ENCODE measurements at places on chromosomes 13 and 19.

DNA sequence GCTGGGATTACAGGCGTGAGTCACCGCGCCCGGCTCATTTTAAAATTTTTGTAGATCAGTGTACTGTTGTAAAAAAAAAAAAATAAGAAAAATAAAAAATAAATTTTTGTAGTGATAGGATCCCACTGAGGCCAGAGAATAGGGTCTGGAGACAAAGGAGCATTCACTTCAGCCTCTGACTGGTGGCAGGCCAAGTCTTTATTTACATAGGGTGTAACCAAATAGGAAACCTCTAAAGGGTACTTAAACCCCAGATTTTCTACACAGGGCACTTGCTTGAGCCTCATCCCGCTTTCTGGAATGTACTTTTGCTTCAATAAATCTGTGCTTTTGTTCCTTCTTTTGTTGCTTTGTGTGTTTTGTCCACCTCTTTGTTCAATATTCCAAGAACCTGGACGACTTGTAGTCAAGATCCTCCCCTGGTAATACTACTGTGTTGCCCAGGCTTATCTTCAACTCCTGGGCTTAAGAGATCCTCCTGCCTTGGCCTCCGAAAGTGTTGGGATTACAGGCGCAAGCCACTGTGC, 2.1 kb upstream of the PDCD2L start:
- no peak for DNase-seq

- no peak for DNase-seq
These were observed 27.0 kb upstream of the OLFM4 start for GRCh38 chr13:53001444-53002225.

GRCh38 chr13:79646880-79647279, 165.9 kb downstream of the NDFIP2 start:
- no peak for DNase-seq

- no peak for DNase-seq
These were observed 93.0 kb downstream of the ZAR1L start for GRCh38 chr13:32222046-32222676.

DNA sequence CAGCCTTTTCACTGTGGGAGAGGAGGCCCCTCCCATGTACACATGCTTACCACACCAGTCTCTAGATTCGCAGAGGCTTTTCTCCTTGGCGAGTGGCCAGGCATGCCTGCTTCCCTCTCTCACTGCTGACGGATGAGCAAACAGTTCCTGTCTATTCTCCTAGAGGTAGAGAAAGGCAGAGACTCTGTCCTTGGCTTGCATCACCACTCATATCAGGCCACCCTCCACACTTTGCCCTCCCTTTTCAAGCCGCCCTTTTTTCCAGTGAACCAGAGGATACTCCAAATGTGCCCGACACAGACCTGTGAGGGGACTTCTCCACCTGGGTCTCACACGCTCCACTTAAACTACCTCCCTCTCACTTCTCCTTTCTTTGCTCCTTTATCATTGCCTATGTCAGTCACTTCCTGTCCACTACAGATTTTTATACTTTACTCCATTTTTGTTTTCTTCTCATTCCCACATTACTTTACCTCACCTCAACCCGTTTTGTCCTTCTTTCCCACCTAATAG, 284.6 kb downstream of the DNAJC15 start:
- no peak for DNase-seq

- DNase-seq, result no peak
These were observed 38.6 kb upstream of the TEX29 start for GRCh38 chr13:111281751-111282311.

- no peak for DNase-seq
These were observed 32.9 kb downstream of the NAXD start for GRCh38 chr13:110648146-110648819.

- DNase-seq, result no peak
These were observed 34.5 kb upstream of the ATP1A3 start for GRCh38 chr19:42028304-42029216.

DNA sequence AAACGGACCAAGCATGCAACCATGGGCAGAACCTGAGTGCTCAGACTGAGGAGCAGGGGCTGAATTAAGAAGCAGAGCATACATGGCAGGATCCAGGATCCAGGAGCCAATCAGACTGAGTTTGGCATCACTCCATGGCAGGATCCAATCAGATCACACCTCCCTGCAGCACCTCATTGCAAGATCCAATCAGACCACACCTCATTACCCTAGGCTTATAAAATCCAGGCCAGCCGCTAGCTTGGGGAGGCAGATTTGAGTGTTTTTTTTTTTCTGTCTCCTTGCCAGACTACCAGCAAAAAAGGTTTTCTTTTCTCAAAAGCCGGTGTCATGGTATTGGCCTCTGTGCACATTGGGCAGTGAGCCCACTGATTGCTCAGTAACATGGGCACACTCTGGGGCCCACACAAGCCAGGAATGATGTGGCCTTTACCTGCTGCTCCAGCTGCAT, 127.9 kb upstream of the GJB6 start:
- no peak for DNase-seq

DNA sequence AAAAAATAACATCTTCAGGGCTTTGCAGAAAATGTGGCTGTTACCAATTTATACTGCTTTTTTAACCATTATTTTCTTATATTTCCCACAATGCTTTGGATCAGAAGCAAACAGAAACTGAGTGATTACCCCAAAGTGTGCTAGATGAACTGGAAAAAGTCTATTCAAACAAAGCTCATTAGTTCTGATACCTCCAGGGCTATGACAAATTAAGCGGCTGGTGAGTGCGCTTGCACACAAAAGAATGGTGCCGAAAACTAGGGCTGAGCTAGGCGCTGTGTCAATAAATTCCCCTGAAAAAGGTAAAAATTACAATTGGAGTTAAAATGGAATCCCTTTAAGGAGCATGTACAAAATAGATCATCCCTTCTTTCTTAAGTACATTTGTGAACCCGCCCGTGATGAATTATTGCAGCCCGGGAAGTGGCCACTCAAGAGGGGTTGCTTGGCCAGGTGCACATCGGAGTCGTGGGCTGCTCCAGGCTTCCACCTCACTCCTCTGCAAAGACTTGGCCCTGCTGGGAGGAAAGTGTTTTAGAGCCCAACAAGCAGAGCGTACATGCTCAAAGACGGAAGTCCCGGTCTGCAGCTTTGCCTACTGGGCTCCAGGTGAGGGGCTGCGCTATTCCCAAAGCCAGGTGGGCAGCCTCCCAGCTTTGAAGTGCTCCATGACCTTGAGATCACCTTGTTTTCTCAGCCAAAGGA, 164.0 kb upstream of the ZNF507 start:
- no peak for DNase-seq

DNA sequence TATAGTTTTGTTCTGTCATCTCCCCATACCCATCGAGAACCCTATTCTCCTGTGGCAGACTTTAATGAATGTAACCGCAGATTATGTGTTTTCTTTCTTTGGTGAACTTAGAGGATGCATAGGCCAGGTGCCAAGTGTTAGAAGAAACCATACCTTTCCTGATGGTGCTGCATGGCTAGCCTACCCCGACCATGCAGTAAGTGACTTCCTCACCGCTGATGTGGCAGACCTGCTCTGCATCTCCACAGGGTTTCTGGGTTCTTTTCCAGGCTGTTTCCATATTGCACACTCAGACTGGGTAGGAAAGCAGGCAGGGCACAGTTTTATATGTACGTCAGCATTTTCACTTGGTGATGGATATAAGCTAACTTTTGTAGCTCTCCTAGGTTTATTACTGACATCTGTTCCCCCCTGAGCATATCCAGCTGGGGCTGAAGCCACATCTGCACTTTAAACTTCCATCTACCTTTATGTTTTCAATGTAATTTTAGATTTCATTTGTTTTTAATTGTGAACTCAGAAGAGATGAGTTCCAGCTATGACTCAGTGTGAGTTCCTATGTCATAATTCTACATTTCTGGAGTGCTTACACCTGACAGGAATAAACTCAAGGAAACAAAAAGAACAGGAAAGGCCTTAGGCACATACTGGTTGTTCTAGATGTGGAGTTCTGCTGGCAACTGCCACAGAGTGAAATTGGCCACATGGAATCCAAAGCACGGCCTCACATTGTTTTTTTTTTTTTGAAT, 42.3 kb downstream of the LRCH1 start:
- DNase-seq, result no peak

DNA sequence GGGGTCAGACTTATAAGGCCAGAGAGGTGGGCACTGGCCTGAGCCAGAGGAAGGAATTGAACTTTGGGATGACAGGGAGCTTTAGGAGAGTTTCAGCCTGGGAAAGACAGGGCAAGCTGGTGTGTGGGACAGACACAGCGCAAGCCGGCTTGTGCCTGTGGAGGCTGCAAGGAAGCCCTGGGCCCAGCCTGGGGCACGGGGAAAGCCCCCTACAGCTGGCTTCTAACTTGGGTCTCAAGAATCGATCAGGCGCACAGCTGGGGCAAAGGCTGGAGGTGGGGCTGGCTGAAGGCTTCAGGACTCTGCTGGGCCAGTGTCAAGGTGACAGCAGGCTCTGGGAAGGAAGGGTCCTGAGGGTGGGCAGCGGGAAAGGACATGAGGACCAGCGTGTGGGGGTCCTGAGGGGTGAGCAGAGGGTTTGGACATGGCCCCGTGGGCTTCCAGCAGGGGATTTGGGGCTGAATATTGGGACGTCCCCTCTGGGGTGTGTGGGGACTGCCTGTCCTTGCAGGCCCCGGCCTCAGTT, 3.0 kb downstream of the PTOV1 start:
- no peak for DNase-seq

- DNase-seq, result peak; percentile 13
These were observed 115.4 kb downstream of the ABCC4 start for GRCh38 chr13:95185851-95186250.

DNA sequence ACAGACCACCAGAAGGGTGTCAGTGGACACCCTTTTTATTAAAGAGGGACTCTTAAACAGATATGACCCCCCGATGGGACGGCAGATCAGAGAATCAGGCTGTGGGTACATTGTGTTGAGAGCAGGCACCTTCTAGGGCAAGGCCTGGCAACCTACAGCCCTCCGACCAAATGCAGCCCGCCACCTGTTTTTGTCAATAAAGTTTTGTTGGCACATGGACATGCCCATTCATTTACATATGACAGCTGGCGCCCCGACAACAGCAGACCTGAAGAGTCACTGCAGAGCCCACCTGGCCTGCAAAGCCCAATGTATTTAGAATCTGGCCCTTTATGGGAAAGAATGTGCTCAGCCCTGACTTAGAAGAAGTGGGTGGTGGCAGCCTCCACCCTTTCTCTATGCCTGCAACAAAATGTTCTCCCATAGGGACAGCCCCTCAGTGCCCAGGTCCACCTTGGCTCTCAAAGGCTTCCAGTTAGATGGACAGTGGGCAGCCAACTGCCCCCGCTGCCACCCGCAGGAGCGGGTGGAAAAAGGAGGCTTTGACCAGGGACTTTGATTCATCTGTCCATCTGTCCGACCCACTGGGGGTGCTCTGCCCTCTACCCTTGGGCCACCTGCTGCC, 184.9 kb downstream of the PTPRS start:
- no peak for DNase-seq

DNA sequence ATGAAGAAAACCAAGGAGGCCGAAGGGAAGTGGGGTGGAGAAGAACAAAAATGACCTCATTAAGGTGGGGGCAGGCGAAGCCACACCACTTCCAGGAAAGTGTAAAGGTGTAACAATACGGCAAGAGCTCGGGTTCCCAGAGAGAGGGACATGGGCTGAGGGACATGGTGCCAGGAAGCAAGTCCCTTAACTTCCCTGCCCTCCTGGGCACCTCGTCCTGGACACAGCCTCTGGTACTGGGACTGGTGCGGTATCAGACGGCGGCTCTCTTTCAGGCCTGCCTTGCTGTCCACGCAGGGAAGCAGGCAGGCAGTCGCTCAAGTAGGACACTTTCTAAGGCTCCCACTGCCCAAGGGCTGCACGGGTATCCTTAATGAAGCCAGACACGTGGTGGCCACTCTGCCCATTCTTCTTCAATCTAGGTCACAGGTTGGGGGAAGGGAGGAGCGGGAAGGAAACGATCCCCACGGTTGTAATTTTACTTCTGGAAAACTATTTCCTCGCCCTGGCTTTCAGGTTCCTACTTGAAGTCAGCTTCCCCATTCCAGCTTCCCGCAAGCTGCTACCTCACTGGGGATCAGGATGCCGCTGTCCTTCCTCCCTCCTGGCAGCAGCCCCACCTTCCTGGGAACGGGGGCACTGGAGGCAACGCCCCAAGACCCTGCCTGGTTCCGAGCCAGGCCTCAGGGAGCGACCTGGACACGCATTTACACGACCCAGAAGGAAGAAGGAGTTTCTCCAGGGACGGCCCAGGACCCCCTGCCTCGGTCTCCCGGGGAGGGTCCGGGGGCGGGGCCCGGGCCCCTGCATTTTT, 1.2 kb downstream of the AP3D1 start:
- DNase-seq, result no peak

- no peak for DNase-seq
These were observed 192.3 kb downstream of the TEX29 start for GRCh38 chr13:111512707-111513106.

GRCh38 chr13:95258619-95259194, 42.5 kb downstream of the ABCC4 start:
- no peak for DNase-seq

DNA sequence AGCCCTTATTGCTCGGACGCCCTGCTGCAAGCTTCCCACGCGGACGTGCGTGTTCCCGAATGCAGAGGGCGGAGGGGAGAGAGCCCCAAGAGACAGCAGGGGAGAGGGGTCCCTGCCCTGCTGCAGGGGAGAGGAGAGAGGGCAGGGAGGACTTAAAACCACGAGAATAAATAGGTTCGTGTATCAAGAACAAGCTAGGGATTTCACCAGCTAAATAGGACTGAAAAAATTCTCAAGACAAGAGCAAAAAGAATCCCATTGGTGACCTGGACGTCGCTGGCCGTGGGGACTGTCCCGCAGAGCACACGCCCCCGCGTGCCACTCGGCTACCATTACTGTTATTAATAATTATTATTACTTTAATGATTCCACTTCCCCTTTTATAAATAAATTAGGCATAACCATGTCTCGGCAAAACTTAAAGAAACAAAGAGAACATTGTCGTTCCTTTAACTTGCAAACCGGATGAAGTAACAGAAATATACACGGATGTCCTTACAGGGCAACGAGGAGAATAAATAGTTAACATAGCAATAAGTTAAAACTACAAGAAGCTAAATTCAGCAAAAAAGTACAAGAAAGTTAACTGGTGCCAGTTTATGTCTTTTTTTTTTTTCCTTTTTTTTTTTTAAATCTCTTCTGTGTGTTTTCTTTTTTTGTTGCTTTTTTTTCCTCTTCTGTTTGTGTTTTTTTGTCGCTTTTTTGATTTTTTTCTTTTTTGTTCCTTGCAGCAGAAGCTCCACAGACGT, 16.6 kb downstream of the PRKCSH start:
- DNase-seq, result no peak

Data from stimulated activated CD8-positive, alpha-beta memory T cell treated with anti-CD3 and anti-CD28 coated beads, Interleukin-7, amount 100 ng/mL, for 1 hour (primary cell).